ENCODE measurements at places on chromosomes 12 and 14.

DNA sequence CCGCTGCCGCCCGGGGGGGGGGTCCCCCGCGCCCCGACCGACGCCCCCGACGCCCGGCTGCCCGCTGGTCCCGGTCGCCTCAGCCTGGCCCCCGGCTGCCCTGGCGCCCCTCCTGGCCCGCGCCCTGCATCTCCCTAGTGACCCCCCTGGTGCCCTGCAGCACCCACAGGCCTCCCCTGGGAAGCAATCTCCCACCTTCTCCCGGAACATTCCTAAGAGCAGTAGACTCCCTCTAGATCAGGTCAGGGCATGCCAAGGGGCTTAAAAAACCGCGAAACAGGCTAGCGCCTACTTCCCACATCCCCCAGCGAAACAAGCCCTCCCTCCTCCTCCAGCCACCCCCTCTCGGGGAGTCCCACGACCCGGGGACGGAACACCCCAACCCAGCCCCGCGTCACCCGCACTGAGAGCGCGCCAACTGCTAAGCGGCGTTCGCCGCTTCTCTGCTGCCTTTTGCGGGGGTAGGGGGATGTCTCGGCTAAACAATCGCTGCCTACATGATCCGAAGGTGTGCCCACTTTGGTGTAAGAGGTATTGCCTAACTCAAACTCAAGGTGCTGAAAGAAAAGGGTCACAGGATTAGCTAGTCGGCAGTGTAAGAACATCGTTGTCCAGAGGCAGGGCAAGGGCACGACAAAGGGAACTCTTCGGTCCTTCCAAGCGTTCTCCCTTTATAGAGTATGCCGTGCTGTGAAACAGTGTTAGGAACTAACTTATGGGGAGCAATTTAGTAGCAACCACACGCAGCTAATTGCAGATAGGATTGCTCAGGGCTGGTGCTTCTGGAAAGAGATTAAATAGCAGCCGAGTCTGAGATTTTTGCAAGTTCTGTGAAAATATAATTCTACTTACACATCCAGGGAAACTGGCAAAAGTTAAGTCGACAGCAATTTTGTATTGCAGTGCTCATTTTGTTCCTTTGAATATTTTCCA lies 619 bp upstream of the NTN4 start:
- H3K36me3 ChIP-seq, result no peaks in the 10 kb centered on the region
- H3K27ac ChIP-seq, result peak overlapping the region; percentile 77
- H3K4me1 ChIP-seq, result peaks cover 66% of the 10 kb centered on the region
- DNase-seq, result no peak

DNA sequence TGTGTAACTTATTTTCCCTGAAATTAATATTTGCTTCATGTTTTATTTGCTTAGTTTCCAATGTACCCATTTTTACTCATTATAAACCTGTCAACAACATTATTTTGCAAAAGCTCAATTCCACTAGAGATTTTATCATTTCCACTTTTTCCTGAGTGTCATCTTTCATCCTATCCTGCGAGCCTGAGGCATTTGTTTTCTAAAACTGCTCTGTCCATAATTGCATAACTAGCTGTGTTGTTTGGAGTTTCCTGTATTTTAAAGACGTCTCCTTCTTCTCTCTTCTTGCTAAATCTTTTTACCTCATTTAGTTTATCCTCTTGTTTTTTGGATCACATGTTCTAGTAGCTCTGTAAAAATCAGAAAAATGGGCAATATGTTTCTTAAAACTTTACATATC lies 332.7 kb upstream of the NOVA1 start:
- H3K36me3 ChIP-seq, result no peaks in the 10 kb centered on the region
- no peak overlapping the region for H3K4me3 ChIP-seq
- H3K27ac ChIP-seq, result no peak overlapping the region
- DNase-seq, result no peak

DNA sequence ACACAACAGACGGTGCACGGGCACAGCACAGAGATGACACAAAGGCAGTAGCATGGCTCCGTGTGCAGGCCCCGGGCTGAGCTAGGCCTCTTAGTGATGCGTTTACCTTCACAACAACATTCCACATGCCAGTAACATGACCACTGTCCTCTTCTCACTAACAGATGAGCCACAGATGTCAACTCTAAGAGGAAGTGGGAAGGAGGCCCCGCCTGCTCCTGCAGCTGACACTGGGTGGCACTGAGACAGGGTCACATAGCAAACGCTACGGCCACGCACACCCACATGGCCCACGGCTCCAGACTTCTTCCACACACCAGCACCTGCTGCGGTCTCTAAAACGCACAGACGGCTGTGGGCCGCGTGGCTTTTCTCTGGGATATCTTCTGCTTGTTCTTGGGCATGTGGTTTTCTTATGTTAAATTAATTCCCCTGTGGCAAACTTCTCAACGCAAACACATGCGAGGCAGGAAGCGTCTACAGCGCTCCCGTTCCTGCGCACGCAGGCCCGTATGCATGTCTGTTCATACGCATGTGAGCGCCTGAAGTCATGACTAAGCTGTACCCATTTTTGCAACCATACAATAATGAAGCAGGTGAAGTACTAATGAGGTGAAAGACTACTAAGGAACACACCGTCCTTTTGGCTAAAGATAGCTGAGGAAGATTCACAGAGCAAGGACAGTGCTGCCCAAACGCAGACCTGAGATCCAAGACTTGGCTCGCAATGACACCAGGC lies 26.8 kb downstream of the AMN start:
- no peak overlapping the region for H3K4me3 ChIP-seq
- peaks cover 95% of the 10 kb centered on the region for H3K36me3 ChIP-seq
- peaks cover 23% of the 10 kb centered on the region for H3K4me1 ChIP-seq
- no peak overlapping the region for H3K27ac ChIP-seq

DNA sequence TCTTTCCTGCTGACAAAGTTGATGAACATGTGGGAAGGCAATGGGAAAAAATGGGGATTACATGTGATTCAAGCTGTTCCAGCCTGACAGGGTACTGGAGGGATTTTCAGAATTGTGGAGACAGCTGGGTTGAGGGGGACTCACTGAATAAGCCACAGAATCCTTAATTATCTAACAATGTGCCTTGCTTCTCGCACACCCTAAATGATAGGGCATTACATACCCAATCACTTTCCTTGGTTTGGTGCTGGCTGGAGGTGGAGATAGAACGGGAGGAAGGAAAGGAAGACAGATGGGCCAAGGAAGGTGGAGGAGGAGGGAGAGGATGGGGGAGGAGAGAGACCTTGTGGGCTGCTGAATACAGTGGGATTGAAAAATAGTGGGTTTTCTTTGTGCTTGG lies 20.7 kb downstream of the PELI2 start:
- H3K4me1 ChIP-seq, result peaks cover 5% of the 10 kb centered on the region
- H3K4me3 ChIP-seq, result no peak overlapping the region
- H3K36me3 ChIP-seq, result no peaks in the 10 kb centered on the region
- DNase-seq, result no peak
- H3K27ac ChIP-seq, result no peak overlapping the region

DNA sequence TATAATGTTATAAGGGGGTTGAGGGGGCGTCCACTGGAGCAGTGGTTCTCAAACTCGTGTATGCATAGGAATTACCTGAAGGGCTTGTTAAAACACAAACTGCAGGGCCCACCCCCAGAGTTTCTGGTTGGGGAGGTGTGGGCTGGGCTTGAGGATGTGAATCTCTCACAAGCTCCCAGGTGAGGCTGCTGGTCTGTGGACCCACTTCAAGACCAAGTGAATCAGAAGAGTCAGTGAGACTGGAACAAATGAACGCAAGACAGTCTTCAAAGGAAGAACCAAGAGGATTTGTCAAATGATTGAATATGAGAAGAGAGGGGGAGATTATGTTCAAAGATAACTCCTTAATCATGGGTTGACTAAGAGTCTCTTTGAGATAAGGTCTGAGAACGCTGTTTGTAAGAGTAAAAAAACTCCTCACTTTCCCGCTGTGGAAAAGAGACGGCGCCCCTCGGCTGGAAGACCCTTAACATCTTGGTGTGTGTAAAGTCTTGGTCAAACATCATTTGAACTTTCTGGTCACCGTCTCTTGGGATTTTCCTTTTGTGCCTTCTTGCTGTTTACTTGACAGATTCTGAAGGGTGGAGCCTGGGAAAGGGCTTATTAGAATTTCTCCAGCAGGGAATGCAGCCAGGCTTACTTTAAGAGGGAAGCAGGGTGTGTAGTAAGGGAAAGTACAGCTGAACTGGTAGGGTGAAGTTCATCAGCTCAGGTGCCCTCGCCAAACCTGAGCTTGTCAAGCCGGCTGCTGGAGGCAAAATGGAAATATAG lies 5.3 kb upstream of the FOXN3 start:
- H3K27me3 ChIP-seq, result no peaks in the 10 kb centered on the region
- peak; percentile 84 for DNase-seq
- H3K36me3 ChIP-seq, result no peaks in the 10 kb centered on the region
- H3K4me1 ChIP-seq, result peaks cover 66% of the 10 kb centered on the region

GRCh38 chr14:26766726-26767125 lies 168.9 kb upstream of the NOVA1 start:
- no peaks in the 10 kb centered on the region for H3K36me3 ChIP-seq
- no peaks in the 10 kb centered on the region for H3K4me1 ChIP-seq
- no peak overlapping the region for H3K27ac ChIP-seq

All from stomach (tissue), 19 donors.